ENCODE measurements at places on chromosomes 6 and 20.

- DNase-seq: no peak
These were observed 84.9 kb downstream of the ATXN1 start for GRCh38 chr6:16676376-16676775.

GRCh38 chr6:14396826-14397517 is 279.4 kb downstream of the CD83 start:
- no peak for DNase-seq

DNA sequence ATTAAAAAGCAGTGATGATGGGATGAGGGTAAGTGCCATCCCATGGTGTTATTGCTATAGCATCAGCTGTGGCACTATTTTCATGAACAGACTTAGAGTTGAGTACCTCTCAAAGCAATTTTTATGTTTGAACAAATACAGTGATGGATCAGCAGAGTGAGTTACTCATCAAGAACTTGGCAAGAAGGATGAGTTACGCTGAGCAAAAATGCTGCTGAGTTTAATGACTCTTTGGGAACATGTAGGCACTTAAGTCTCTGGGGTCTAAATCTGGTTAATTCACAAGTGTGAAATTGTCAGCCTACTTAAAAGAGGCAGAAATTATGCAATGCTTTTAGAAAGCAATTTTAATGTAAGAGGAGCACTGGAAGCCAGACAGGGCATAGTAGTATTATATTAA is 78.5 kb upstream of the AHI1 start:
- no peak for DNase-seq

DNA sequence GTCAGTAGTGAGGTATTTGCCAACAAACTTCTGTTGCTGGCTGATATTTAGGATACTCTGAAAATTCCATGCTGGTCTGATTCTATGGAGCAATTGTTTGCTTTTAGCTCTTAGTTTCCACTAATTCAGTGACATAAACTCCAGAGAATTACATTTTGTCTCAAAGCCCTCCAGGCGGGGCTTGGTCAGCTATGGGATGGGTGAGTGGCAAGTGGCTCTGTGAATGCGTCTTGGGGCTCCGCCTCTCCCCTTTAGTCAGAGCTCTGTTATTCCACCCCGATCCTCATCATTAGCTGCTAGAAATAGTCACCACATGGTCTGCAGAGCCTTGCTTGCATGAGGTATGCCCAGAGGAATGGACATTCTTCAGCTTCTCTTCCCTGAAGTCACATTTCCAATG is 540.6 kb downstream of the QKI start:
- DNase-seq: no peak

GRCh38 chr6:122114717-122115116 is 284.7 kb upstream of the HSF2 start:
- no peak for DNase-seq

- DNase-seq: no peak
These were observed 60.8 kb downstream of the MOCS1 start for GRCh38 chr6:39873439-39873838.

GRCh38 chr20:53579581-53580375 is 13.9 kb downstream of the ZNF217 start:
- no peak for DNase-seq

DNA sequence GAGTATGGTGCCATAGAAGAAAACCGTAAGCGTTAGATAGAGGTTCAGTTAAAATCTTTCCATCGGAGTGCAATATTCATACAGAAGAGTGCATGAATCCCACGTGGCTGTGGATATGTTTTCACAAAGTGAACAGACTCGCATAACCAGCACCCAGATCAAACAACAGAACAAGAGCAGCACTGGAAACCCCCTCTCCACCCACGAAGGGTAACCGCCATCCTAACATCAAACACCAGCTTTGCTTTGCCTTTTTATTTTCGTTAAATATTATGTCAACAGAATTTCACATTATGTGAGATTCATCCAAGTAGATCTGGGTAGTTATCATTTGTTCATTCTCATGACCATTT is 4.7 kb downstream of the GTSF1L start:
- DNase-seq: no peak
